Cortex of kidney (tissue), 1 donor: ENCODE measurements at places on chromosomes 6 and 20.

DNA sequence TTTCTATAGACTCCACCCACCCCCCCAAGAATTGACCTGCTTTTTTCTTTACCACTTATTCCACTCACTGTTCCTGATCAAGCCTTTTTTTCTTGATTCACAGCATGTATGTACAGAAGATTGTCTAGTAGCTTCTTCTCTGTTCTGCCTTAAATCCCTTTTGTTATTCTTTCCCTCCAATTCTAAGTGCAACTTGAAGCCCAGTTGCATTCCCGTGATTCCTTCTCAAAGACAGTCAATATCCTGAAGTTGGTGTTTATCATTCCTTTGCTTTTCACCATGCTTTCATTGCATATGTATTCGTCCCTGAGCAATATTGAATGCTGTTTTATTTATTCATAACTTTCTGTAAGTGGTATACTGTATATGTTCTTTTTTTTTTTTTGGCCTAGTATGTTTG is 21.0 kb downstream of the XRN2 start:
- no peak for DNase-seq

GRCh38 chr6:57162028-57162427 is 10.1 kb upstream of the BAG2 start:
- DNase-seq = no peak

DNA sequence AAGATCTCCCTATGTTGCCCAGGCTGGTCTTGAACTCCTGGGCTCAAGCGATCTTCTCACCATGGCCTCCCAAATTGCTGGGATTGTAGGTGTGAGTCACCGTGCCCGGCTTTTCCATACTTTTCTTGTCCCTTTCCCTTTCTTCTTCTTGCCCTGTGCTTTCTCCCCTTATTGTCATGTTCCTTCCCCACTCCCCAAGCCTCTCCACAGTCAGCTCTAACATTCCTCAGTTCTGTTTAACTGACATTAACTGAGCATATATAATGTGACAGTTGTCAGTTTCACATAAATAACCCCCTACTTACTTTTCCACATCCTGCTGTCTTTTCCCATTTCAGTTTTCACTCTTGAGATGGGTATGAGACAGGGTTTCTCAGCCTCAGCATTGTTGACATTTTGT is 9.5 kb upstream of the RNF8 start:
- no peak for DNase-seq

DNA sequence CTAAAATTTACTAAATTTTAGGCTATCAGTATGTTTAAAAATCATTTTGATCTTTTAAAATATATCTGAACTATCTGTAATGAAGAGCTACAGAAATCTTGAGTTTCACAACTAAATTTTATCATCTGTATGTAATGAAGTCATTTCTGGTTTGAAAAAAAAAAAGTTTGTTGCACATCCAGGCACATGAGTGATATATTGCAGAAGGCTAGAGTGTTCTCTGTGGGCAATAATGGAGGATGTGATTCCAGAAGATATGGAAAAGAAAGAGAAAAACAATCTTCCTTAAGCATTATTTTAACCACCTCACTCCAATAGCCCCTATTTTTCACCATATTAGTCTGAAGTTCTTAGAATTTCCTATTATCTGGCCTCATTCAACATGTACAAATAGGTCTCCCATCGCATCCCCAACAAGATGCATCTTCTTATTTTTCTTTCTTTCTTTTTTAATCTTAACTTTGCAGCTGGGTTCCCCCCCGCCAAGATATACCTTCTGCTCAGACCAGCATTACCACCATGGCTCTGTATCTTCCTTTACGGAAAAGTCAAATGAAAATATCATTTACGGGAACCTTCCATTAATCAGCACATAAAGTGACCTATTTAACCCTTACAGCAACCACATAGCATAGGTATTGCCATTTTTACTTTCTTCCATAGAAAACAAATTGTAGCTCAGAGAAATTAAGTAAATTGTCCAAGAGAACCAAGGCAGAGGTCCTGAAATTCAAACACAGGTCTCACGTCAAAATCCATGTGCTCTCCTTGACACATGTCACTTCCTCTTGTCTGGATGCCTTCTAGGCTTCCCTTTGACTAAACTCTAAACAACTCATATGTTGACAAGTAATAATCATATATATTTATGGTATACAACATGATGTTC is 116.9 kb downstream of the KIF13A start:
- no peak for DNase-seq

DNA sequence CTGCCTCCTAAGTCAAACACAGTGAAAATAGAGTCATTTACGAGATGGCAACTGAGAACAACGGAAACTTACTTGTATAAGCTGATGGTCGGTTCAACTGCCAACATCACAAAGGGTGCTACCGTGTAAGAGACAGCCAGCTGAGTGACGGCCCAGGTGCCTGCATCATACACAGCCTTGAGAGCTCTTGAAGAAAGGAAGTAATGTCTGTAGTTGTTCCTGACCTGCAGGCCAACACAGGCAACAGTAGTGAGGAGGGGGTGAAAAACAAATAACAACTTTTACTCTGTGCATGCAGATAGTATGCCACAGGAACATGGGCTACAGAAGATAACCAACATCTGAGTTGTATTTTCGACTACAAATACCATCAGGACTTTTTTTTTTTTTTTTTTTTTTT is 102.7 kb downstream of the MBOAT1 start:
- no peak for DNase-seq

- DNase-seq = no peak
Observed at GRCh38 chr6:33602180-33602579, 18.9 kb upstream of the ITPR3 start.

GRCh38 chr6:109978174-109979032 is at the start of gene GPR6:
GPR6 (plus strand) TSS chr6:109978311; CDS start chr6:109979113, 802 bp downstream.
- no peak for DNase-seq

GRCh38 chr20:1827974-1828785 is 67.0 kb upstream of the SIRPA start:
- no peak for DNase-seq

DNA sequence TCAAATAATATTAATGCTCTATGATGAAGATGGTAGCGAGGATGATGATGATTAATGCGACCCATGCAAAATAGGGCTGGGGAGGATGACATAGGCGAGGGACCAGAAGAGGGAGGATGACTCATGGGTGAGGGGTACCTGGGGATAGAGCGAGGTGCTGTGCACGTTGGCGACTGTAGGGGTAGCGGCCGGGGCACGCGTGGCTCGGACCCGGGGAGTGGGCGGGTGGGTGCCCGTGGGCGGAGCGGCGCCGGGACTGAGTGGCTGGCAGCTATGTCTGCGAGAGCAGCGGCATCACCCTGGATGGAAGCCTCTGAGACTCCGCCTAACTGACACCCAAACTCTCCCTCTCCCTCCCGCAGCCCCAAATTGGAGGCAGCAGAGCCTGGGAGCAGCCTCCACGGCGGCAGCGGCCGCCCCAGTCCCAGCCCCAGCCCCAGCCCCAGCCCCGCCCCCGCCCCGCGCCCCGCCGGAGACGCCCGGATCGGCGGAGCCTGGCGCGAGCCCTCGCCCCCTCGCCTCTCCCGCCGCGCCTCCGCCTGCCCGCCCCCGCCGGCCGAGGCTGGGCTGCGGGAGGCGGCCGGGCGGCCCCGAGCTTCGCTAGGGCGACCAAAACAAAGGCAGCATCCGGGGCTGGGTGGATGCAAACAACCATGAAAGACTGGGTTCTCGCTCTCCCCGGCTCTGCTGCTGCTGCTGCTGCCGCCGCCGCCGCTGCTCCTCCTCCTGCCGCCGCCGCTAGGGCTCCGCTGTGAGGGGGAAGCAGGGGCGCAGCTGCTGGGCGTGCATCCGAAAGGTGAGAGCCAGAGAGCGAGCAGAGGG is at the start of gene RIMS1:
TSS of gene RIMS1 (plus strand) at position 367 of the 822 bp plus-strand sequence. CDS start 474 bp downstream, outside the sequence.
- DNase-seq = no peak

GRCh38 chr6:33372526-33373123 is 19.0 kb upstream of the KIFC1 start:
- no peak for DNase-seq

DNA sequence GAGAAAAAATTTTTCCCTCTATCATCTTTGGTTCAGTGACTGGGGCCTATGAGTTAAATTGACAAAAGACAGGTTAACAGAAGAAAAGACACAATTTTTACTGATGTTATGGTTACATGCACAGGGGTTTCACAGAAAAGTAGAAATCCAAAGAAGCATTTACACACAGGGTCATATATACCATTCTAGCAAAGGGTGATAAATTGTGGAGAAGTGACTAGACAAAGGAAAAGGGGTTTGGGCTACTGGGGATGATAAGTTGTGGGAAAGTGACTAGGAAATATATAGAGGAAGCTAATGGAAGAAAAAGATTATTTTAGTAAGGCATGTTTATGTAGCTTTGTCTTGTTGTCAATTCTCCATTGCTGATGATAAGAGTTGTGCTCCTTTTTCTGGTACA is 276.7 kb upstream of the JARID2 start:
- no peak for DNase-seq

DNA sequence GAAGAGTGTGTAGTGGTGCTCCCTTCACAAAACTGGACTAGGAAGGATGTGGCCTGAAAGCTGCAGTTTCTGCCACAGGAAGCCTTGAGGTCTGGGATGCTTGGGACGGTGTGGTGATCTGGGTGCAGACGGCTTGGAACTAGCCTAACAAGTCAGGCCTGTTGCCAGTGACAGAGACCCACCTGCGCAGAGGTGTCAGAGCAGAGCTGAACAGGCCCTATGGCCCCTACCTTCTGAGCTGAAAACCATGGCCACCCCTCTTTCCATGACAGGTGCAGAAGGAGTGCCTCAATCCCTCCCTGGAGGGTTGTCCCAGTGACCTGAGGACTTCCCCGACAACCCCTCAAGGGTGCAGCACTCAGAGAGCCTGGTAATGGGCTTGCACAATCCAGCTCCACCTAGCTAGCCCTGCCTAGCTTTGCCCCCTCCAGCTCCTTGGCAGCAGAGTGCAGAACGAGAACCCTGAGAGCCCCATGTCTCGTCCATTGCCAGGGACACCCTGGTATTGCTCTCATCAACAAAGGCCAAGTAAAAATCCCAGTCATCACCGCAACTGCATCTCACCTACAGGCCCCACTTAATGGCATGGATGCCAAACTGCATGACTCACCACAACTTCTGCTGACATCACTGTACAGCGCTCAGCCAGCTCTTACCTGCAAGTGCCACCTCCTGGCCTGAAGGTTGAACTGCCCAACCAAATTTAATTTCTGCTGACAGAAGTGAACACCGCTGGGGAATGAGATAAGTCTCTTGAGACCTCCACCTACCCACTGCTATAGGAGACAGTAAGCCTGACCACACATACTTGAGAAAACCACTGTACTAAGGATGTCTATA is 563.1 kb downstream of the TFAP2A start:
- DNase-seq = no peak

GRCh38 chr20:16563066-16563806 is 10.0 kb downstream of the KIF16B start:
- no peak for DNase-seq

GRCh38 chr20:61219021-61219431 is 33.0 kb upstream of the CDH4 start:
- DNase-seq = no peak

GRCh38 chr6:91415031-91415605 is 828.2 kb upstream of the MAP3K7 start:
- no peak for DNase-seq

- DNase-seq = no peak
Observed at GRCh38 chr6:71333697-71334096, 45.1 kb downstream of the OGFRL1 start.

DNA sequence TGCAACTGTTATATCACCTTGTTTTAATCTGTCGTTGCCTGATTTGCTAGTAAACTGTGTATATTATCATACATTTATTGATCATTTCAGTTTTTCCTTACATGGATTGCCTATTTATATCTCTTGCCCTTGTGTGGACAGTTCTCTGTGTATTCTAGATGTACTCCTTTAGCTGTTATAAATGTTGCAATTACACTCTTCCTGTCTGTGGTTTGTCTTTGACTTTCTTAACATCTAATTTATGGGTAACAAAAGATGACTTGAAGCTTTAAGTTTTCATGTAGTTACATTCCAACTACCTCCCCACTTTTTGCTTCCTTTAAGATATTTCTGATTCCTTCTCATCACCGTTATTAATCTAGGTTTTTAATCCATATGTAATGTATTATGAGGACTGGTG is 22.6 kb downstream of the PLCB1 start:
- DNase-seq = no peak

DNA sequence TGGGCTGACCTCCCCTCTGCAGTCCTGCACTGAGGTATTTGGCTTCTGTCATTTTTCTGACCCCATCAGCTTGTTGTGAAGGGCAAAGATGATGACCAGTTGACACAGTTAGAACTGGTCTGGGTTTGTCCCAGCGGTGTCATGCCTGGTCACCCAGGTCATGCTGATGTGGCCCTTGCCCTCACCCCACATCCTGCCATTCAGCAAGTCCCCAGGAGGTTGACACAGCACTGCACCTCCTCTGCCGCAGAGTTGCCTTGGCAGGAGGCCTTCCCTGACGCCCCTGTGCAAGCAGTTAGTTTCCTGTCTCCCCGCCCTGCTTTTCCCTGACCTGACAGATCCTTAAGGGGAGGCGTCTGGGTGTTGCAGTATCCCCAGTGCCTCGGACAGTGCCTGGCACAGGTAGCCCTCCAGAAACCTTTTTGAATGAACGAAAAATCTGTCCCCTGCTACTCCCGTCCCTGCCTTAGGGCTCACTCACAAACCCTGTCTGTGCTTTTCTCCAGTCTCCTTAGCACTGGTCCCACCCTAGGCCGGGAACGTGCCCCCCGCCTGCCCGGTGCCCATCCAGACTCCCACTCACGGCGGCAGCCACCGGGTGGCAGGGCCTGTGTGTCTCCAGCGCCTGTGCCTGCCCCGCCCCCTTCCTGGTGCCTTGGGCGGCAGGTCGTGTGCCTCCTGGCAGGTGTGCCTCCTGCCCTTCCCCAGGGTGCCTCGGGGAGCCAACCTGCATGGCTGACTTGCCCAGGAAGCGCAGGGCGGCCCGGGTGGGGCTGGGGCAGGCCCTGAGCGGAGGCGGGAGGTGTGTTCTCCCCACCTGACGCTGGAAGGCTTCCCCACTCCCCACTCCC is 146.3 kb upstream of the RNF24 start:
- DNase-seq = no peak

- no peak for DNase-seq
Observed at GRCh38 chr6:168709390-168709789, 268.4 kb downstream of the SMOC2 start.

DNA sequence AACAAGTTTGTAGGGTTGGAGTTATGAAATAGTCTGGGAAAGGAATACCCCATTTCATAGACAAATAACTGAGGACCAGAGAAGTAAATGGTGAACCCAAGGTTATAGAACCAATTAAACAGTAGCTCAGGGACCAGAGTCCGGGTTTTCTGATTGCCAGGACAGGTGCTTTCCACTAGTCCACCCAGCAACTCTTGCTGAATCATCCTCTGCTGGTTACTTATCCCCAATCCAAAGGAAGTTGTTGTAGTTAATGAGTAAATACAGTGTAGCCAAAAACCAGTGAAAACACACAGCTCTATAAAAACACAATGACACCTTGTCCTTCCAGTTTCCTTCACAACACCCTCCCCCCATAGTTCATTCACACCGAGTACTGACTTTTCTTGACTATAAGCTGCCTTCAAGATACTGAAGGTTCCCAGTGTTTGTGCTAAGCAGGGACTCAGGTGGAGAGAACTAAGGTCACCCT is 766 bp upstream of the TINAG start:
- DNase-seq = no peak

DNA sequence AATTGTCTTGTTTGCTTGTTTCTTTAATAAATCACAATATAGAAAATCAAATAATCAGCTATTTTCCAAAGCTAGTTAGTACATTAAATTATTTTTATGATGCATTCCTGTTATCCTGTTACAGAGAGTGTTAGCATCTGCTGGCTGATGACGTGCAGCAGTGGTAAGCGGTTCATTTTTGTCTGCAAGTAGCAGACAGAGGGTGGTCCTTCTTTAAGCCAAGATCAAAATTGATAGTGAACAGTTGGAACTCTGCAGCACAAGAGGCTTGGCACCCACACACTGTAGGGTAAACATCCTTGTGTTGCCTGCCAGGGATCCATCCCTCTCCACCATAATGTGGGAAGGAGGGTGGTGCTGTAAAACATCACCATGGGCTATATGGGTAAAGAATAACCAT is 158.3 kb downstream of the FRK start:
- DNase-seq = no peak
